ENCODE measurements at places on chromosomes 2 and 18. TPM values are rescaled to one million over a fixed set of nuclear protein-coding genes. Genes with fewer than 3 reads are reported as not detected.

DNA sequence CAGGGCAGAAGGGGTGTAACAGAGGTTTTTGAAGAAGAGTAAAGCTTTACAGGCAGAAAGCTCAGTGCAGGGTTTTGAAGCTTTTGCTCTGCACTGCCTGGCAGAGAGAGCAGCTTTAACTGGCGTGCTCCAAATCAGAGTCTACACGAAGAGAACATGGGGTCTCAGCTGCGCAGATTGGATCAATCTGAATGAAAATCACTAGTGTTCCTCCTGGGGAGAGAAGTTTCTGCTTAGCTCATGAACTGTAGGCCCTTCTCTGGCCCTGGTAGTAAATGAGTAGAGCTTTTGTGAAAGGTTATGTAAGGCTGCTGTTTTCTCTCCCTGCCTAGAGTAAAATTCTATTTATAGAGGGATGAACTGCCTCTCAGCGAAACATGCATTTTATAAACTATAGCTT is 13.6 kb downstream of the DCC start:
- no peak for DNase-seq

DNA sequence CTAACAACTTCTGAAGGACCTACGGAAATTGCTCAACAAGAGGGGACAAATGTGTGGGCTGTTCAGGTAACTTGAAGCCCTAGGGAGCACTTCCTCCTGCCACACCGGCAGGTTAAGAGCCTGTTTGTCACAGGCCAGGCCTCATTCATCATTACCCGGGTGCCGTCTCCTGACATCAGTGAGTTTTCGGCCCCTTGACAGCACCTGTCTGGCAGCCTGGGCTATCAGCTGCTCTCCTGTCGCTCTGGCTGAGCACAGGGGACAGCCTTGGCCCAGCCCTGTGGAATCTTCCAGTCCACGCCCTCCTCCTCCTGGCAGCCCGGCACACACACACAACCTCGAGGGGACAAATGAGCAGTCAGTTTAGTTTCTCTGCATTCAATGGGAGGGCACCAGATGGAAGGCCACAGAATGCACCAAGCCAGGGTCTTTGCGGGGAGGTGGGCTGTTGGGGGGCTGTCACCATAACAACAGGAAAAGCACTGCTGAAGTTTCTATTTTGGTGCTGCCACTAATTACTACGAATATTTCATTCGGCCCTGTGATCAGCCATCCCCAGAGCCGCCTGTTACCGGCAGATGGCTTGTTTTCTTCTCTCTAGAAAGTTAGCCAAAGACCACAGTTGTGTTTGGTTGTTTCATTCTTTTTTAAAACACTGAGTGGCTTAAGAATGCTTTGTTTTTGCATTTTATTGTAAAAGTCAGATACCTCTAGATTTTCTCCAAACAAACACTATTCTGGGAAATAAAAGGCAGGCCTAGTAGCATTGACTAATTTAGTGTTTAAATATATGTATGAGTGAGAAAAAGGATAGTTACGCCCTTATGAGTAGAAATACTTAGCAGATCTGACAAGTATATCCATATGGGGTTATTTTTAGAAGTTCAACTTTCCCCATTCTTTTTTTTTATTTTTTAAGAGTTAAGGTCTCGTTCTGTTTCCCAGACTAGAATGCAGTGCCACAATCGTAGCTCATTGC is 189.9 kb upstream of the NDUFV2 start:
- no peak for DNase-seq

- no peak for DNase-seq
These were observed 124.8 kb downstream of the COL6A3 start for GRCh38 chr2:237289139-237289538.

Gene TMEM37
- 1.5 TPM for total RNA-seq

GRCh38 chr18:59752666-59753065 is 55.4 kb upstream of the CCBE1 start:
- DNase-seq: no peak

- no peak for DNase-seq
These were observed 3.7 kb downstream of the SMYD1 start for GRCh38 chr2:88071365-88071764.

Gene MC4R
- 0.45 TPM for total RNA-seq

DNA sequence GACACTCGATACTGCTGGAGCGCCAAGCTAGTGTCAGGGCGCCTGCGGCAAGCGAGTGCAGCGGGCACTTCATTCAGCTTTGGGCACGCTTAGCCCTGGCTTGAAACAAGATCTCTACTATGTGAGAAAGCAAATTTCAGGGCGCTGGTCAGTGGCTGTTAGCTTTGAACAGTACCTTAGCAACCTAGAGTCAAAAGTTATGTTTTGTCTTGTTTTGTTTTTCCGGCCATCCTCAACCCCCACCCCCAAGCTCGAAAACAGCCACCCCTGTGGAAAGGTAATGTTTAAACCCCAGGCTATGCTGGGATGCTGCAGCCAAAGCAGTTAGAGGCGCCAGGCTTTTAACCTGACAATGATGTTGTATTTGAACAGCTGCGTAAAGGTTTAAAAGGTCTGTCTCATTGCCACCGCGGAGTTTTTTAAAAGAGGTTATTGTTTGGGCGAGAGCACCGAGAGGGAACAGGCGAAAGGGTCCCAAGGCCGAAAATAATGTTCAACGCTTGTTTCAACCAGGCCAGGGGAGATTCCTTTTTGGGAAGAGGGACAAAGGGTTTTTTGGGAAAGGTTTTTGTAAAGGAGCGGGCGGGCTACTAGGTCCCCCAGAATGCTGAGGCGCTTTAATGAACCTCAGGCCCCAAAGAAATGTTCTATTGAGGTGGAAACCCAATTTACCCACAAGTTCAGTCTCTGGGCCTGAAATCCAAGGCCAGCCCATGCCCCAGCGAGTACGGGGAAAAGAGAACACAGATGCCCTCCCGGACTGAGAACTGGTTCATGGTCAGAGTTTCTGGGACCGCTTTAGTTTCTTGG is 2.3 kb upstream of the HOXD10 start:
- no peak for DNase-seq

Gene CYRIA
- 0.53 TPM for total RNA-seq

DNA sequence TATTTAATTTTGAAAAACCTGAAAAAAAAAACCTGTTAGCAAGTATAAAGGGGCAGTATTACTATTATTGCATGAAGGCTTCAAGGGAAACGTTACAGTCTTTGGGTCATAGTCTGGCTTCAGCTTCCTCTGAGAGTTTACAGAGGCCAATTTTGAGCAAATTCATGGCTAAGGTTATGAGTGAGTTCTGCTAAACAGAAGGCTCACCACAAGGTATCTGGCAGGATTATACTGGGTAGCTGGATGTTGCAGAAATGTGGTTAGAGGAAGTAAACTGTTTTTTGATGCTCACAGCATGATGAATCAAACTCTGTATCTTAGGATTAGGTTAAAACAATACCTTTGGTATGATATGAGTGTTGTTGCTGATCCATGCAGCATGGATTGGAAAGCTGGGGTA is 9.3 kb downstream of the MRPL19 start:
- no peak for DNase-seq

- DNase-seq: no peak
These were observed 728.8 kb upstream of the PIK3C3 start for GRCh38 chr18:41226186-41226585.

DNA sequence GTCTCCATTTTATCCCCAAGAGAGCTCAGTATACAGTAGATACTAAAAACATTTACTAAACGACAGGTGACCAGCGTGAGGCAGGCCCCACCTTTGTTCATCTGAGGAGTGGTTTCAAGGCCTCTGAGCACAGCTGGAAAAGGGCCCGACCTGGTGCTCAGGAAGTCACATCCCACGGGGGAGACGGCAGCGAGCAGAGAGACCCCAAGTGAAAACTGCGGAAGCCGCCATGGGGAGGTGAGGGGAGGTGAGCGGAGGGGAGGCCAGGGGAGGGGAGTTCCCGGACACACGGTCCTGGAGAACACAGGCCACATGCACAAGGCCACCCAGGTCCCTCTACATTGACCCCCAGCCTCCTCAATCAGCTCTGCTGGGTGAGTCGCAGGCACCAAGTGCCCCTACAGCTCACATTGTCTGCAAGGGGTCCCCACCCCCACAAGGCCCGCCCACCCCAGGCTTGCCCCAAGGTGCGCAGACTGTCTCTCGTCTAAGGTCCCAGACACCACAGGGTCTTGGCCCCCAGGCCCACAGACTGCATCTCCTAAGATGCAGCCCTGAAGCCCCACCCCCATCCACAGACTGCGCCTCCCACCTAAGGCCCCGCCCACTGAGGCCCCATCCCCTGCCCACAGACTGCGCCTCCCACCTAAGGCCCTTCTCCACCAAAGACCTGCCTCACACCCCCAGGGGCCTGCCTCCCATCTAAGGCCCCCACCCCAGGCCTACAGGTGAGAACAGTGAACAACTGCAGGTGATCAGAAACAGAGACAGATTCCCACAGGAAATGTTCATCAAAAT is 19.1 kb downstream of the PARD6G start:
- DNase-seq: no peak

- no peak for DNase-seq
These were observed 9.8 kb upstream of the CPS1 start for GRCh38 chr2:210546424-210547208.

- DNase-seq: no peak
These were observed 224.8 kb upstream of the ID2 start for GRCh38 chr2:8457092-8457481.

DNA sequence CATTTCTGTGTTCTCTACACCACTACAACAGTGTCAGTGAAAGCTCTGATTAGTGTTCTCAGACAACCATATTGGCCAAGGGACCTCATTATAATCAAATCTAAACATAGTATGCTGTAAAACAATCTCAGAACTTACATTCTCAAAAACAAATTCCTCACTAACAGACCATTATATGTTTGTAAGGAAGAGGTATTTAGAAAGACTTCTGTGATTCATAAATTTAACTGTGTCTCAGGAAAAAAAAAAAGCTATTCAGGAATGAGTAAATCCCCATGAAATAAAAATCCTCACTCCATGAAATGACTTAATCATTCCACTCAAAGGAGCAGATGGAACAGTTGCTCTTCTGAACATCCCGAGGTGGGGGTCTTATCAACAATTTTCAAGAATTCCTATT is 413.0 kb downstream of the CDH2 start:
- no peak for DNase-seq

Gene METTL21A
- total RNA-seq: 20.8 TPM

Gene HOXD3
- 0.70 TPM for total RNA-seq

GRCh38 chr18:49546278-49546677 is 15.6 kb upstream of the LIPG start:
- no peak for DNase-seq

Gene EPHA4
- total RNA-seq: 110 TPM

Gene TRIM54
- not detected for total RNA-seq

GRCh38 chr2:155250800-155251199 is 552.3 kb downstream of the KCNJ3 start:
- peak; percentile 21 for DNase-seq

- no peak for DNase-seq
These were observed 112.3 kb downstream of the BCL2 start for GRCh38 chr18:63207143-63207790.

Gene XIRP2
- total RNA-seq: not detected

Gene MARCO
- not detected for total RNA-seq

Gene ASPRV1
- not detected for total RNA-seq

Gene GNAL
- total RNA-seq: 17.3 TPM

Gene ERMN
- 0.04 TPM for total RNA-seq

GRCh38 chr18:33051407-33051806 is 278.6 kb upstream of the KLHL14 start:
- peak; percentile 36 for DNase-seq

DNA sequence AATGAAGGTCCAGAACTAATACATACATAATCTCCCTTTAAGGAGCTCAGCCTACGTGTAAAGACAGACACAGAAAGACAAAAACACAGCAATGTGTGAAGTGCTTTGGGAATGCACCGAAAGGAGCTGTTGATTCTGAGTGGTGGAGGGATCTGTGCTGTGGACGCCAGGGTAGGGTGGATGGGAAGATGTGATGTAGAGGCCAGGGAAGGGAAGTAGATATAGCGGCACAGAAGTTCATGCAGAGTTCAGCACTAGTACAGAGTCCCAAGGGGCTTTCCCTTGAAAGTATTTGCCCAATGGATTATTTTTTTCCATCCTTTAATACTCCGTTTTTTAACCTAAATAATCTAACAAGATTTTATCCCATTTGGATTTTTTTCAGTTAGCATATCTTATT is 32.1 kb upstream of the DOCK10 start:
- no peak for DNase-seq

GRCh38 chr2:217902379-217903141 is 100.2 kb downstream of the TNS1 start:
- no peak for DNase-seq

Gene C2orf66
- not detected for total RNA-seq

DNA sequence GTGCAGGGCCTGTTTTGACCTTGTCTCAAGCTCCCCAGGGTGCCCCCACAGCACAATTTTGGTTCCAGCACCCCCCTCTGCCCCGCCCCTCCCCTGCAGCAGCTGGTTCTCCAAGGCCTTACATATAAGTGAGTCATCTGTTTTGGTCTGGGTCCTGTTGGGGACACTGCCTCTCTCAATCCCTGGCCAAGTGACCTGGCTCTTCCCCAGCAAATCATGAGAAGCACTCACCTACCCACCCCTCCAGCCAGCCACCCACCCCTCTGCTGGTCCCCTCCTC is 90.5 kb downstream of the INHBB start:
- DNase-seq: no peak

Gene ZNF804A
- 6.0 TPM for total RNA-seq

DNA sequence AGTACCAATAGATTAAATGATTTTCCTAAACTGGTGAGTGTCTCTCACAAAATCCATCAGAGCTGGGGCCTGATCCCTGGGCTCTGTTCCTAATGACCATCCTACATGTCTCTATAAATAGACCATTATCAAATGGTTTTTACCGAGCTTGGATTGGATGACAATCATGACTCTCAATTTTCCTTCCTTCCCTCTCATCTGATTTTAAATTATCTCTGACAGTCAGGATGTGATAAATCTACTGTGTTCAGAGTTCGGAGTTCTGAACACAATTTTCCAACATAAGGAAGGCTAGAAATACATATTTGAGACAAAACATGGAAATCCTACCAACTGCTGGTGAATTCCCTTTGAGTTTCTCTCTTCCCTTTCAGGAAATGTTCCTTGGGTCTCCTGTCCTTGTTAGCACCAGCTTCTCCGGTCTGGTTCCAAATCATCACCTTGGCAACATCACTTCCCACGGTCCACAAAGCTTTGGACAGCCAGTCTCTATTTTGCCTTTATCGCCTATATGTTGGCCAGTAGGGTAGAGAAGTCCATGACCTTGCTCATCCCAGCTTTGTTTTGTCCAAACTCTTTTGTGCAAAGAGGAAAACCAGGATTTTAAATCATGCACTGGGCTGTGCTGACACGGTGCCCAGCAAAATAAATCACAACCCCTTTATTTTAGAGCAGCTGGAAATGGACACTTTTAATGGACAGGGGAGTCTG is 139.6 kb upstream of the ITGA6 start:
- no peak for DNase-seq

- no peak for DNase-seq
These were observed 29.6 kb upstream of the PGAP1 start for GRCh38 chr2:196956069-196956468.

DNA sequence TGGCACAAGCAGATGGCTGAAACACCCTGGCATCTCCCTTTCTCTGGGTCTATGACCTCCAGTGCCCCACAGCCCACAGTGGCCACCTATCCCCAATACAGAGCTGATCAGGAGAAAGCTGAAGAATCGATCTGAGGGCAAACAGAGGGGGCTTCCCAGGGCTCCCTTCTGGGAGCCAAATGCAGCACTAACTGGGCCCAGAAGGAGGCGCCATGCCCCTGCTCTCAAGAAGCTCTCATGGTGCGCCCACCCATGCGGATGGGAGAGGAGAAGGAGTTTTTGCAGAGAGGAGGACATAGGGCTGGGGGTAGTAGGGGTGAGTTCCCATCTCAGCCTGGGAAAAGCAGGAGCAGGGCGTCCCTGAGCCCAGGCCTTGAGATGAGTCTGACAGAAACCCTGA is 787.3 kb upstream of the RAB6C start:
- no peak for DNase-seq

- DNase-seq: no peak
These were observed 112.5 kb downstream of the EFEMP1 start for GRCh38 chr2:55811048-55811447.
